Occipital lobe (tissue), 3 donors: ENCODE measurements at places on chromosomes 5 and 9.

DNA sequence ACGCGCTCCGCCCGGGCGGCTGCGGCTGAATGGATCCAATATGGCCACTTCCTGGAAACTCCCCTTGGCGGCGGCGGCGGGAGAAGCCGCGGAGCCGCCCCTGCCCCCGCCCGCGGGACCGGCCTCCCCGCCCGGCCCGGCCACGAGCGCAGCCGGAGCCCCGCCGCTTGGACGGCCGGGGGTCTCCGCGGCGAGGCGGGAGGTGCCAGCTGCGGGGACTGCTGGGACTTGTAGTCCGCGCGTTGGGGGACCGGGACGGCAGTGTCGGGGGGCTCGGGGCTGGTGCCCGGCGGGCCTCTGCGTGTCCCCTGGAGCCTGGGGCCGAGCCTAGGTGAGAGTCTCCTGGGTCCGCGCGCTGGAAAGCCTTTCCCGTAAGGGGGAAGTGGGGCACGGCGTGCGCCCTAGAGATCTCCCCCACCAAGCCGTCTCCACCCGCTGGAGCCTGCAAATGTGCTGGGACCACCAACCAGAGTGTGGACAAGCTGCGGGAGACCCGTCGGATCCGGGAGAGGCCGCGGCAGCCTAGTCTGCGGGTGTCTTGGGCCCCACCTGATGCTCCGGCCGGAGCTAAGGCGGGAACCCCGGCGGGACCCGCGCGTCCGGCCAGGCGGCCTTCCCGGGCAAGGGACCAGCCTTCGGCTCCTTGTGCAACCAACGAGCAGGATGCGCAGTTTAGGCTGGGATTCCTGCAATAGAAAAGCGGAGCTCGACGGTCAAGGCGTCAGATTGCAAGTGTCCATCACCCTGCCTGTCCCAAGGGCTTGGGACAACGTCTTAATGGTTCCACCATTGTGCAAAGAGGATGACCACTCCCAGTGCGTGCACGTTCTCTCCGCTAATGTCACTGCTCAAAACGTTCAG, at the start of gene SEPTIN8:
SEPTIN8 (minus strand) TSS at position 31 of the 861 bp plus-strand sequence. CDS start 102 bp downstream, outside the sequence.
- DNase-seq: peak; percentile 37

GRCh38 chr5:39577529-39577928, 152.7 kb upstream of the DAB2 start:
- DNase-seq: no peak

DNA sequence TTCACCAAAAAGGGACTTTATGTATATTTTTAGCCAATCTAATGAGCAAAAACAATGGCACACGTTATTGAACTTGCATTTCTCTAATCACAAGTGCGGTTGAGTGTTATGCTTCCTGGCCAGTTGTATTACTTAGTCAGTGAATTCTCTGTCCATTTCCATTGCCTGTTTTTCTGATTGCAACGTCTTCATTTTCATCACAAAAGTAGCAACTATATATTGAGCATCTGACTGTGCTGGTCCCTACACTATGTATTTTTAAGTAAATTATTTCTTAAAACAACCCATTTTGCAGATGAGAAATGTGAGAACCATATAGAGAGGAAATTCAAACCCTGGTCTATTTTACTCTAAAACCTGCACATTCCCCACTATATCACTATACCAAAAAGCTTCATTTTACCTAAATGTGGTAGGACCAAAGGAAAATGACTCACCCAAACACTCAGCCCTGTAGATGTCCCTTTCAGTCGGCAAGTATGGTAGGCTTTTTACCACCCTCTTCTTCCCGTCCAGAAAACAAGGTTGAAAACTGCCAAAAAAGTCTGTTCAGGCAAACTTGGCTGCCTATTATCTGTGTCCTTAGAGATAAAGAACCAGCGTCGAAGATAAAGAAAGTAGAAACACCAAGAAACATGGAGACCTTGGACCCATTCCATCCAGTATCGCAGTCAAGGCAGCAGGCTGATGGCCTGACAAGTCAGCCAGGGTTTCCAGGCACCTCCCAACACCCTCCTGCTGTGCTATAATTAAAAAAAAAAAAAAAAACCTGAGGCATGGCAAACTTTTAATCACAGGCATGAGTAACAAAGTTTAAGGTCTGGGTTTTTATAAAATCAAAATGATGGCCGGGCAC, 18.8 kb upstream of the FAM13B start:
- no peak for DNase-seq

DNA sequence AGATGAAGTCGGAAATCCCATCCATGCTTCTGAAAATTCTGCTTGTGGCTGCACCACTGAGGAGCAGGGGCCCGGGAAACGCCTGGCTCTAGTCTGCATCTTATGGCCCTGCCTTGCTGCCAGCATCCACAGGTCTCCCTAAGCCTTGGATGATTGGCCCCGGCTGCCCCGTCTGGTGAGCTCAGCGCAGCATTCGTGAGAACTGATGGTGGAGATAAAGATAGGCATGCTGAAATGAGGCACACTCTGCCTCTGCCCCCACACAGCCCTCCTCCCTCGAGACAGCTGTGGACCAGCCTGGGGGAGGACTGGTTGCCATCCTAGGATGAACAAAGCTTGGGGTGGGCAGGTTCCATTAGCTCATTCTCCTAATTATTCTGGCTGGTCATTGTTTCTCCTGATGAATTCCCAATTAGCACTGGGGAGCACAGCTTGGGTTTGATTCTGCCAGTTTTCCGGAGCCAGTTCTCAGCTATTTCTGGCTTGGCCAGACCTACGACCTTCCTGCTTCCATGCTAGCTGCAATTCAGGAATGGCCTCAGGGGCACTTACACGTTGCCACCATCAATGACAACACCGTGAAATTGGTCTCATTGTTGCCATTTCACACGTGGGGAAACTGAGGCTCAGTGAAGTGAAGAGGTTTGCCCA, 62.8 kb upstream of the CPEB4 start:
- DNase-seq: peak; percentile 39

DNA sequence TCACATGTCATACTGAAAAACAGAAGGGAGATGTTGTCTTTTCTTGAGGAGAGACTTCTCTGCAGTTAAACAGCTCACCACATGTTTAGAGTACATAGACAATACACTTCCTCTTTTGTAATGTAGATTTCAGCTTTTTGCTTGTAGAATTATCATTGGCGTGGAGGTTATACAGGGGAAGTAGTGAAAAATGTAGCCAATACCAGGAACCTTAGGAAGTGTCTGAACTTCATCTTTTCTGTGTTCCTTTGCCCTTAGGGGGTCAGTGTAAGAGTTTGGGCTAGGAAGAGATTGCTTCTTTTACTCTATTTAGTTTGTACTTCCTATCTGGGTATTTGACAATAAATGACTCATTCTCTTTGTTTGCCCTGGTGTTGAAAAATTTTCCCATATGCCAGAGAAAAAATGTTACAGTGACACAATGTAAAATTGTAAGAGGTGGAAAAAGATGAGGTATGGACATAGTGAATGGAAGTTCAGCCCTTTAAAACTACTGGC, 21.0 kb upstream of the CDKN2B start:
- DNase-seq: no peak

GRCh38 chr5:130109152-130109551, 204.9 kb downstream of the CHSY3 start:
- DNase-seq: no peak

DNA sequence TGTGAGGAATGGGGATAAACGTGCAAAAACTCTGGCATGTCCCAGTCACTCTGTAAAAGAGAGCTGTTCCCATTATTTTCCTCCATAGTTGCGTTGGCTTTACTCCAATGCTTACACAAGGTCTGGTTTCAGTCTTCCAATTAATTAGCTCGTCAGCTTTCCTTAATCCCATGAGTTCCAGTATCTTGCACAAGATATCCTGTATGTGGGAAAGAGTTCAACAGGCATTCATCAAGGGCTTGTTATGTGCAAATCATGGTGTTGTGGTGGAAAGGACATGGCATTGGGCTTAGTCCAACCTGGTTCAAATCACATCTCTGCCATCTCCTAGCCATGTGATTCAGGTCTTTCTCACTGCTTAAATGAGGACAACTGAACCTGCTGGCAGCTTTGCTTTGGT, 77.5 kb upstream of the PANK3 start:
- DNase-seq: no peak

- no peak for DNase-seq
These were observed 112.5 kb downstream of the CTNND2 start for GRCh38 chr5:11791792-11792191.

DNA sequence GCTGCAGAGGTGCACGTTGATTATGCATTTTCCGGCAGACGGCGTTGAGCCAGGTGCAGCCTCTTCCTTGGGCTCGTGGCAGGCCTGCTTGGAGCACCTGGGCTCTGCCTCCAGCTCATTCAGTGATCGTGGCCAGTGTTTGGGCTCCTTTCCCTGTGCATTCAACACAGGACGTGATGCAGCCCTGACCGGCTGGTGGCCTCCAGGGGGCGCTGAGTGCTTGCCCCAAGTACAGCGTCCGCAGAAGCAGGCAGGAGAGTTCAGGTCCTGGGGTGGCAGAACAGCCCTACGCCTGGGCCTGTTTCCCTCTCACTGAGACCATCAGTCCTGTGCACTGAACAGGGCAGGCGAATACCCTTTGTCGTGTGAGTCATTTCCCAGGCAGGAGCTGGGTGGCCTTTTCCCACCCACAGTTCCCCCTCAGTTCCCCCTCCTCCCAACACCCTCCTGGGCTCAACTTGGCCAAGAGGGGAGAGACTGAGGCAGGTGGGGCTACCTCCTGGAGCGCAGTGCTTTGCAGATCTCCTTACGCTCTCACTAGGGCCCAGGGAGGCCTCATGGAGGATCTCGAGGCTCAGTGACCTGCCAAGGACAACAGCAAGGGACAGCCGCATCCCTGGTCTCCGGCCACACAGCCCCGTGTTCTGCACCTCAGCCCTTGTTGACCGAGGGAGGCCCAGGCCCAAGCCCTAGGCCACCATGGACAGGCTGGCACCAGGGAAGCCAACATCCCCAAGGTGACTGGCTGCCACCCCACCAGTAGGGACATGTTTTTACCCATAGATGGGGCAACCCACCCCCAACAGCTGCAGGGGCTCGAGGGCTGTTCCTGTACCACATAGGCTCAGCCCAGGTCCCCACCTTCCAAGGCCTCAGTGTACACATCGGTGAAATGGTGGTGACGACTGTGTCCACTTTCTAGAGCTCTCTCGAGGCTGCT, 52.9 kb downstream of the LRSAM1 start:
- DNase-seq: peak; percentile 52

- DNase-seq: no peak
These were observed 11.1 kb upstream of the MLANA start for GRCh38 chr9:5879419-5880181.

- no peak for DNase-seq
These were observed 2.8 kb downstream of the NPR3 start for GRCh38 chr5:32713770-32714381.

GRCh38 chr5:40428126-40428525, 251.6 kb upstream of the PTGER4 start:
- no peak for DNase-seq

- DNase-seq: no peak
These were observed 254.3 kb upstream of the NFIL3 start for GRCh38 chr9:91677822-91678436.
